NCI-H2081 (cell line): ENCODE measurements at places on chromosomes 12 and 14.
A peak's percentile ranks its signal among the peaks of the same experiment; 100 is the strongest.

GRCh38 chr12:64560396-64561301 lies 49.6 kb upstream of the RASSF3 start:
- no peak for DNase-seq

- DNase-seq: no peak
These were observed 60.4 kb downstream of the FOS start for GRCh38 chr14:75339059-75339458.

DNA sequence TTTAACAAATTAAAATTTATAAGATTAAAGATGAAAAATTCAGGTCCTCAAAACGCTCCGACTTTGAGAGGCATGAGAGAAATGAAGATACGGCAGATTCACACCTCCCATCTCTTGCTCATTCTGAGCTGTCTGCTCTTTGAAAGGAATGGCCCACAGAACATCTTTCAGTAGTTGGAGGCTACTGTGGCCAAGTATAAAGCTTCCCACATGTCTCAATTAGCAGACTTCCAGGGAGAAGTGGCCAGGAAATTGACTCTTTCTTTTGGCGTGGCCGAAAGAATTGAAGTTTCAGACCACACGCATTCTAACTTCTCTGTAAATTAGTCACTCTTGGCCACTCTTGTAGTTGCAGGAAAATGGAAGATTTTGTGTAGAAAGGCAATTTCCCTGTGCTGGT lies 129.2 kb downstream of the DIP2B start:
- no peak for DNase-seq

DNA sequence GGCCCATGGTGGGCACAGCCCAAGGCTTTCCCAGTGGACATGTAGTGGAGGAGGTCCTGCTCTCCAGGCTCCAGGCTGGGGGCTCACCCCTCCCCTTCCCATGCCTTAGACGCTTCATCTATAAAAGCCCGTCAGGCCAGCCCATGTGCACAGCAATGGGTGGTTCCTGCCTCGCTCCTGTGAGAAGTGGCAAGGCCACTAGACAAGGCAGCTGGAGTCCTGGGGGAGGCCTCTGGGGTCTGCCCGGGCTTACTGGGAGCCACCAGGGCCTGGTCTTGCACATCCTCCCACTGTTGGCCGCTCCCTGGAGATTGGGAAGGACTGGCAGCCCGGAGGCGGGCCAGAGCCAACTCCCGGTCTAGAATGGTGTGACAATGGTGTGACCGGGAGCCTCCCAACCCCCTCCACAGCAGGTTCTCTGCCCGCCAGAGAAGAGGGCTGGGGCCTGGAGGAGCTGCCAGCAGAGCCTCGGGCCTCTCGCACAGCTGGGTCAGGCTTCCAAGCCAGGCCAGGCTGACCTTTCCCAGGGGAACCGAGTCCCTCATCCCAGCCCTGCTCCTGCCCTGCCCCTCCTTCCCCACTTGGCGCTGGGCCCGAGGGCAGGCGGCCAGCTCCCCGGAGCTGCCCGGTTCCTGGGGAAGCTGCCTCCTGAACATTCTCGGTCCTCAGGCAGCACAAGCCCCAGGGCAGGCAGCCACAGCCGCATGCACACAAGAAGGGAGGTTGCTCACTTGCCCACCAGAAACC lies 97.9 kb downstream of the RFLNA start:
- DNase-seq: peak; percentile 75

DNA sequence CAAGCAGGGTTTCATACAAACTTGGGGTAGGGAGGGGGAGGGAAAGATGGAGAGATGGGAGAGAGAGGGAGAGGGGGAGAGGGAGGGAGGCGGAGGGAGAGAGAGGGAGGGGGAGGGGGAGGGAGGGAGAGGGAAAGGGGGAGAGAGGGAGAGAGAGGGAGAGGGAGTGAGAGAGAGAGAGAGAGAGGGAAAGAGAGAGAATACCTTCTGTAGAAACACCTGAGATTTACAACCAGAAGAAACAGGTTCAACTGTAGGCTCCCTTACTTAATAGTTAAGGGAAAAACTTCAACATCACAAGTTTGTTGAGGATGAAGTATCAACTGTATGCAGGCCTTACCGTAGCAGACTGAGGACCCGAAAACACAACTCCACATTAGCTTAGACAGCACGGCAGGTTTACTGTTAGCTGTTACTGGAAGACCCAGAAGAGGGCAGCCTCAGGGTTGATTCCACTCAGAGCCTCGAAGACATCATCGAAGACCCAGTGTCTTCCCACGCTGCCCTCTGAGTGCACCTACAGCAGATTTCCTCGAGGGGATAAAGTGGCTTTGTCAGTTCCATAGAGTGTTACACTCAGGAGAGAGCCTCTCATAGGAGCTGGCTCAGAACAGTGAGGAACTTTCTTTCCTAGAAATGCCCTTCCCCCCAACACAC lies 72.4 kb downstream of the NT5DC3 start:
- DNase-seq: no peak
